ENCODE measurements at places on chromosomes 7 and 10.

DNA sequence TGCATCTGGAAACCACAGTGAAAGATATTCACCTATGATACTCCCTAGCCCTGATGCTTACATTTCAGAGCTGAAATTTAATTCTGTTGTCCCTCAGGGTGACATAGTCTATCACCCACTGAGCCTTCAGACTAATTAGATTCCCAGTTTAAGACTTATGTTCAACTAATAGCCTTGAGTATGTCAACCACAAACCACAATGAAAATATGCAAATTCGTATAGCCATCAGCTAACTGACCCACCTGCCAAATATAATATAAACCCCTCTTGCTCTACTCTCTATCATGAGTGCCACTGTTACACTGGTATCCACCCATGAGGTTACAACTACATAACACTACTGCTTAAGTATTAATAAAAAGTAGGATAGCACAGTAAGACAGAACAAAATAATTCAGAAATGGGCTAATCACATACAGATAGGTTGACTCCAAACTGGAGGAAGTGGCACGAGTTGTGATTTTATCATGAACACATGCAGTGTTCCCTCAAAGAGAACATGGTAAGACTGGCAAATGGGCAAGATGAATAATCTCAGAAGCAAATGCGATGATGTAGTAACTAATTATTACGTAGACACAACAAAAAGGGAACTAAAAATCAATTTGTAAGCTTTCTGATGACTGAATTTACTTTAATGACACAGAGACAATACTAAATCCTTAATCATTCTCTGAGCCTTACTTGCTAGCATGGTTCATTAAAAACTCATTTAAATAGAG is 290.6 kb downstream of the PARD3 start:
- no peak for DNase-seq

DNA sequence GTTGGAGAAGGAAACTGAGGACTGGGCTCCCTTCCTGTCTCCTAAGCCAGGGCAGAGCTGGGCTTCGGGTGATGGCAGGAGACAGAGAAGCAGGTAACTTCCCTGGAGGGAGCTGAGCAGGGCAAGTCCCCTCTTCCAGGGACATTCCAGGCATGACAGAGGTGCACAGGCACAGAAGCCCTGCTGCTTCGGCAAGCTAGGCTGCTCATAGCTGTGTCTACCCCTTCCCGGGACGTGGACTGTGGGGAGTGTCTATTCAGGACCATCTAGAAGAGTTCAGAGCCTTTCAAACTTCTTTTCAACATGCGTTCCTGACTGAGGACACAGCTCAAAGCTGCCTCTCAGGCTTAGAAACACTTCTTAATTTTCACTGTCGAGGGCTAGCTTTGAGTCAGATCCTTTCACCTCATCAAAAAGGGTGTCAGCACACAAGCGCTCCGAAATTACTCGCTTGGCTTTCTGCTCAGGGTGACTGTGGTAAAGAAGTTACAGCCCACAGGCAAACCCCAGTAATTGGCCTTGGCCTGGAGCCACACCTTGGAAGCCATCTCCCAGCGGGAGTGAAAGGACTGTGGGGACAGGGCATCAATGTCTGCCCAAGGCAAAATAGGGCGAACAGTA is 63.7 kb upstream of the STEAP1B start:
- no peak for DNase-seq

DNA sequence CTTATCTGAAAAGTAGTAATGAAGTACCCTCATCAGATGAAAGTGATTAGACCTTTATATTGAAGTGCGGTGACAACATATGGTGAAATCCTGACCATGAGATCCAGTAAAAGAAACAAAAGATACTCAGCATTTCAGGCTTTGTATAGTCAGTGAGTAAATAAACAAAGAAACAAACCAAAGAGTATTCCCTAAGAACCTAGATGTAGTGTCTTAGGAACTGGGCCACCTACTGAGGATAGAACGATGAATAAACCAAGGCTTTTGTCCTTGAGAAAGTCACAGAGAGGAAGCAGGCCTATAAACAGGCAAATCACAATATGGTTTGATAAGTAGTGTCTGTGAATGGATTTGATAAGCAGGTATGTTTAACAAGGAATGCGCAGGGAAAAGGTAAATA is 46.2 kb downstream of the ZNF277 start:
- no peak for DNase-seq

GRCh38 chr10:79463578-79464496 is 18.4 kb upstream of the ZCCHC24 start:
- no peak for DNase-seq

- no peak for DNase-seq
Observed at GRCh38 chr7:130135208-130136205, 65.2 kb downstream of the KLHDC10 start.

- DNase-seq = no peak
Observed at GRCh38 chr7:125663961-125664360, 734.3 kb upstream of the POT1 start.

DNA sequence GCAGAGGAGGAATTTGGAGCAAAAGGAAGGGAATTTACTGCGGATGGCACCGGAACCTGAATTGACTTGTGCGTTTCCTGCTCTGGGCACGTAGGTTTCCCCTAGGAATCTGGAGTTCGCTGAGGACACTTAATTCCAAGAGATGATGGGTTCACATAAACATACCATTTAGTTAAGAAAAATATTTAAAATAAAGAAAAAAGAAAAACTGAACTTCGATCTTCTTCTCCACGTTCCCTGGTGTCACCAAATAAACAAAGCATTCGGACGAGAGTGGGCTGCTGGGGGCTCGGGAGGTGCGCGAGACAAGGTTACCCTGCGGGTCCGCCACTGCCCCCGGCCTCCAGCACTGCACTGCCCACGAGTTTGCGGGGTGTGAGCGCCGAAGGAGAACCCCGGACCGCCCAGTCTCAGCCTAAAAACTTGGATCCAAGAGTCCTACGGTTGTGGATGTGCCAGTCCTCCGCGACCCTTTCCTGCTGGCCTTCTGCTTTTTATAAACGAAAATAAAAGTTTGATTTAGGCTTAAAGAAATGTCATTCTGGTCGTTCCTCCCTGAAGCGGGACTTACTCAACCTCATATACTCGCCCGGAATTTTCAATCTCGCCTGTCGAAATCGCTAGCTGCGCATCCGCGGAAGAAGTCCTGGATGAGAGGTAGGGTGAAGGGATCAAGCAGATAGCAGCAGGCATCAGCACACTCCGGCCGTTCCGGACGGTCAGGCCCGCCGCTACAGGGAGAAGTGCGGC is 30.3 kb downstream of the SKIDA1 start:
- DNase-seq = no peak

DNA sequence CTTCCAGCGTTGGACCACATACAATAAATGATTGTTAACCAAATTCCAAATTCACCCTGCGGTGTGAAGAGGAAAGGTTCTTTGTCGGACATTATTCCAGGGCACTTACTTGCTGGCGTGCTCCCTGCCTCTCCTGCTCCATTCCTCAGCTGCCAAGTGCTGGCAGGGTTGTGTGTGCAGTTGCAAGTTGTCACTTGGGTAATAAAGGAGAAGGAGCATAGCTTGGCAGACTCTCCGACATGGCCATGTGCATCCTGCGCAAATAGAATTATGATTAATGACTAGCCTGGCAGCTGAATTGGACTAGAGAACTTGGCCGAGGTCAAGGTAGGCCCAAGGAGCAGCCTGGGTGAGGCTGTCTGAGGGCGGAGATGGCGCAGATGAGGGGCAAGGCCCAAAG is 92.3 kb upstream of the ELMO1 start:
- no peak for DNase-seq

DNA sequence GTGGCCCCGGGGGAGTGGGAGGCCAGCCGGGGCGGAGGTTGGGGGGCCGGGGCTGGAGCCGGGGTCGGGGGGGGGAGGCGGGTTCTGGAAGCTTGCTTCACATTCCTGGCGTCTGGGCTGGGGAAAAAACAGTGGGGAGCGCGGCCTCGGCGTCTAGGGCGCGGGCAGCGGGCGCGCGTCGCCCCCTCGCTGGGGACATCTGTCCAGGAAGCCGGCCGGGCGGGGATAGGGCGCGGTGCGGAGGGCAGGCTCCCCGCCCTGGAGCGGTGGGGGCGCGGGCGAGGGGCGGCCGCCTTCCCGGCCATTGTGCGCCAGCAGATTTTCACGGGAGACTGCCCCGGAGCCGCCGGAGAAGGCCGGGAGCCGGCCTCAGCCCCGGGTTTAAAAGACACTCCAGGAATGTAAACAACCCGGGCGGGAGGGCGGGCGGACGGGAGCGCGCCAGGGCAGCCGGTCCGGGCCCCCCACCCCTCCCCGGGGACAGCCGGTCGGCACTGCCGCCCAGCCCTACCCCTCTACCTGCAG is 1.4 kb downstream of the ZMIZ1 start:
- DNase-seq = peak; percentile 18

DNA sequence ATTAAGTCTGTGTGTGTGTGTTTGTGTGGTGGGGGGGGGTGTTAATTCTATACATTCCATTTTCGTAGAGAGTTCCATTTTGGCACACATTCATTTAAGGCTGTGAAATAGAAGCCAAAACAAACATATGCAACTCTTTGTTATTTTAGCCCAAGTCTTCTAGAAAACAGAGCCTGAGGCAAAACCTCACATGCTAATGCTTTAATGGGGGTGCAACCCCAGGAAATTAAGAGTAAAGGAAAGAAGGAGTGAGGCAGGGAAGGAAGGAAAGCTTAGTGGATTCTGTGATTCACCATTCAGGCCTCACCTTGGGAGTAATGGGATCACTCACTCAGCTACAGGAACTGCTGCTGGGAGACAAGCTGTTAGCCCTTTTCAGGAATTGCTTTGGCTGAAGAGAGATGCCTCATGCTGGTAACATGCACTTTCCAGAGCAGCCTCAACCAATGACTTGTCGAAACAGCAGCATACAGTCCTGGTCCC is 73.0 kb upstream of the CTTNBP2 start:
- DNase-seq = no peak

DNA sequence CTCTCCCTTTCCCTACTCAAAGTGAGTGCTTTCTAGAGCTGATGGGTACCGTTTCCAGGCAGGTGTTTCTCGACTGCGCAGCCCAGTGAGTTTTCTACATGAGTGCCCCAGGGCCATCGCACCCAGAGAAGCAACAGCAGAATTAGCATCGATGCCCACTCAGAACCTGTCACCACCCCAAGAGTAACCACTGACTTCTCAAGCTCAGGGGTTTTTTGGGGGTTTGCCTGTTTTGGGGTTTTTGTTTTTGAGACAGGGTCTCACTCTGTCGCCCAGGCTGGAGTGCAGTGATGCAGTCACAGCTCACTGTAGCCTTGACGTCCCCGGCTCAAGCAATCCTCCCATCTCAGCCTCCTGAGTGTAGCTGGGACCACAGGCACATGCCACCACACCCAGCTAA is 25.7 kb downstream of the SNX8 start:
- DNase-seq = no peak

- DNase-seq = no peak
Observed at GRCh38 chr7:64878684-64879083, 24.4 kb upstream of the ZNF273 start.

DNA sequence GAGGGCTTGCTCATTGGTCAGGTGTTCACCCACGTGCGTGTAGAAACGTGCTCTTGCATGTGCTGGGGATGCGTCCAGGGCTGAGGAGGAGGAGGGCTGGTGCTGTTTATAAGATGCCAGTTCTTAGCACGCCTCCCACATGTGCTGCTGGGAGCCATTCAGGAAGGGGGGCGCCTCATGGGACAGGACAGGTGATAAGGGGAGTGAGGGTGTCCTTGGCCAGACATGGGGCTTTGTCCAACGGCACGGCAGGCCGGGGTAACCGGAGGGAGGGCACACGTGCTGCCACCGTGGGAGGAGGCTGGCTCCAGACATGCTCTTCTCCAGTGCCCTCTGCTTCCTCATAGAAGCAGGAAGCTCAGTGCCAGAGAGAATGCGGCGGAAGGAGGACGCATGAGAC is 150.0 kb downstream of the ZMYND11 start:
- no peak for DNase-seq

- DNase-seq = no peak
Observed at GRCh38 chr7:27160145-27160545, 3.7 kb upstream of the HOXA7 start.

GRCh38 chr10:96017191-96017687 is 26.1 kb upstream of the CCNJ start:
- no peak for DNase-seq

GRCh38 chr7:110762546-110763225 is 328.2 kb upstream of the LRRN3 start:
- DNase-seq = no peak

GRCh38 chr7:123746931-123747488 is 1.8 kb downstream of the WASL start:
- no peak for DNase-seq

DNA sequence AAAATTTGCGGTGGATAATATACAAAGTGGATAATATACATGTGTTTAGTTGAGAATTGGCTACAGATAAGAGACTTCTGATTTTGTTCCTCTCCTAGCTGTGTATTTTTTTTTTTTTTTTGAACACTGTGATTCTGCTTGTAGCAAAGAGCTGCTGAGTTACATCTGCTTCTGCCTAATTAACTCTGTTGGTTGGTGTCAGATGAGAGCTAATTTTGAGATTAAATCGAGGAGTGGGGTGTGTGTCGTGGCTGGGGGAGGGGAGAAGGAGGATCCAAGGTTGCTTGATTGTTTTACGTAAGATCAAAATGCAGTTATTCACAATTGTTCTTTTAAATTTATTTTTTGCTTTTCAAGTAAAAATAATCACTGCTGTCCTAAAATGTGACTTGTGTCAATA is 11.3 kb downstream of the KAT6B start:
- no peak for DNase-seq

GRCh38 chr7:2567679-2568278 is 9.0 kb downstream of the IQCE start:
- DNase-seq = no peak

DNA sequence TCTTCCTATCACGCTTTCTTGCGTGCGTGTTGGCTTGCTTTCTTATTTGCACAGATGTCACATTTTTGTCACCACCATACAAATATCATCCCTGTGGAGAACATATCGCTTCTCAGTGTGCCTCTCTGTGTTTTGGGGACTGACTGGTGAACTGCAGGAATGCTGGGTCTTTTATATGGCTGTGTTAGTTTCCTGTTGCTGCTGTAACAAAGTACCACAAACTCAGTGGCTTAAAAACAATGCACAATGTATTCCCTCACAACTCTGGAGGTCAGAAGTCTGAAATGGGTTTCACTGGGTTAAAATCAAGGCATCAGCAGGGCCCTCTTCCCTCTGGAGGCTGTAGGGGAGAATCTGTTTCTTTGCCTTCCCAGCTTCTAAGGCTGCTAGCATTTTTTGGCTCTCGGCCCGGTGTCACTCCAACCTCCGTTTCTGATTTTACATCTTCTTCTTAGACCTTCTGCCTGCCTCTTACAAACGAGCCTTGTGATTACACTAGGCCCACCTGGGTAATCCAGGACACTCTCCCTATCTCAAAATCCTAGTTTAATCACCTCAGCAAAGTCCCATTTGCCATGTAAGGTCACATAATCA is 82.0 kb downstream of the LRMDA start:
- no peak for DNase-seq

Measured in cortex of kidney (tissue), 1 donor.